ENCODE measurements at places on chromosomes 7 and 10. TPM values are rescaled to one million over a fixed set of nuclear protein-coding genes. Genes with fewer than 3 reads are reported as not detected.
A peak's percentile ranks its signal among the peaks of the same experiment; 100 is the strongest.

The NODAL gene
- not detected for total RNA-seq

DNA sequence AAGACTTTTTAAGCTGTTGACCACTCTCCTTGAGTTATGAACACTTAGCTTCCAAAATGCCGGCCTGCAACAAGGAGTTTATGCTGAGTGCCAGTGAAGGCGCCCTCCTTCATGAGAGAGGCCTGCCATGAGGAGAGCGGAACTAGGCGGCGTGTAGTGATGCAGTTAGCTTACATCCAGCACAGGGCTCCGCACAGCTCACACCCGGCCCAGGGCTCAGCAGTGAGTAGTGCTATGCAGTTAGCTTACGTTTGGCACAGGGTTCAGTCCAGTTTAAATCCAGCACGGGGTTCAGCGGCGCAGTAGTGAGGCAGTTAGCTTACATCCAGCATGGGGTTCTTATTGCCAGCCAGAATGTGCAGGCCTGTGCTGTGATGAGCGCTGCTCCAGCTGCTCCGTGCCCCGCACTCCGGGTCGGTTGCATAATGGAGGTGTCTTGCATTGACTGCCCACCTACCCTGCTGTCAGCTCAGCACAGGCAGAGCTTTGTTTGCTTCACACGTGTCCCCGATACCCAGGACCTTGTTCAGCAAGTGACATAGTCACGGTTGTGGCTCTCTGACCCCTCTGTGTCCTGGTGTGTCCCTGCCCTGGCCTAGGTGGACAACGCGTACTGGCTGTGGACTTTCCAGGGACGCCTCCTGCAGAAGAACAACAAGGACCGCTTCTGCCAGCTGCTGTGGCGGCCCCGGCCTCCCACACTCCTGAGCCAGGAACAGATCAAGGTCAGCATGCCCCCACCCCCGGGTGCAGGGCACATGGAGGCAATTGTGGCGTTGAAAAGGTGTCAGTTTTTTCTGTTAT is 21.9 kb downstream of the EIF3B start:
- H3K36me3 ChIP-seq, result peaks cover 74% of the 10 kb centered on the region
- H3K4me3 ChIP-seq, result no peak overlapping the region
- no peak overlapping the region for H3K27ac ChIP-seq
- H3K27me3 ChIP-seq, result no peaks in the 10 kb centered on the region
- H3K4me1 ChIP-seq, result no peaks in the 10 kb centered on the region

DNA sequence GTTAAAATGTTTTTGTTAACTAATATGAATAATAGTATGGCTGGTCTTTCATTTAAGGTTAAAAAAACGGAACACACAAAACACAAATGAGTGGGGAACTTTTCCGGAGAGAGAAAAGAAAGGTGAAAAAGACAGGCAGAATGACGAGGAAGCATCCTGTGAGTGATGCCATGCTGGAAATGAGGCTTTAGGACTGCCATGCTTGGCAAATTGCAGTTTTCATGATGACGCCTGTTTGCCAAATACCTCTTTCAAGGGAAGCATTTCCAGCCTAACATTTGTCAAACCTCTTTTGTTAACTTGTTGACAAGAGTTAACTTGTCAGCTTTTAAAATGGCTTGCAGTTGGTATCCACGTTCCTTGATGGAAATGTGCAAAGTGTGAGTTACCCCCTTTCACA is 127.5 kb downstream of the RSU1 start:
- H3K36me3 ChIP-seq, result no peaks in the 10 kb centered on the region
- DNase-seq, result no peak
- no peak overlapping the region for H3K27ac ChIP-seq
- no peaks in the 10 kb centered on the region for H3K4me1 ChIP-seq

DNA sequence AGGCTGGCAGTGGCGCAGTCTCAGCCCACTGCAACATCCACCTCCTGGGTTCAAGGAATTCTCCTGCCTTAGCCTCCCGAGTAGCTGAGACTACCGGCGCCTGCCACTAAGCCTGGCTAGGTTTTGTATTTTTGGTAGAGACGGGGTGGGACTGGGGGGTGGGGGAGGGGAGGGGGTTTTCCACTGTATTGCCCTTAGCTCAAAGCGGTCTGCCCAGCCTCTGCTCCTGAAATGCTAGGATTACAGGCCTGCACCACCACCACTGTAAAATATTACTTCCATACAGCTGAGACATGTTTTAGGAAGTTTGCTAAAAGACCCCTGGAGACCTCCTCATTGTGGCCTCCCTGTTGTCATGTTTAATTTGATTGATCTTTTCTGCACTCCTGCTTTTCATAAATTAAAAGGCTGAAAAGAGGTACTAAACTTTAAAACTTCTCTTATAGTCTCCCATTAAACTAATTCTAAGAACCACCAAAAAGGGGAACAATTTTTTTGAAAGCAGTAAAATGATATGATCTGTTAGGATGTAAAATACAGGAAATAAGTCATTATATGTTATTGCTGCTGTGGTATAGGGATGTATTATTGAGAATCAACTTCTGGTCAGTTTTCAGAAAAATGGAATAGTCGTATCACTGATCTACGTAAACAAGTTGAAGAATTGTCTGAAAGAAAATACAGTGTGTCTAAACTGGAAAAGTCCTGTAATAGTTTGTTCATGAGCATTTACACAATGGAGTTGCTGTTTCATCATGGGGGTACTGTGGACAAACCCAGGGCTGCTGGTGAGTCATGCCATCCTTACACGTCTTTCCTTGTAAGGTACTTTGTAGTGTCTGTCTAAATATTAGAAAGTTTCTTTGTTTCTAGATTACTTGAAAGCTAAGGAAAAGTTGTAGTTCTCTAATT is 72.9 kb upstream of the TMEM248 start:
- no peaks in the 10 kb centered on the region for H3K27me3 ChIP-seq
- H3K36me3 ChIP-seq, result no peaks in the 10 kb centered on the region
- H3K4me3 ChIP-seq, result no peak overlapping the region
- H3K27ac ChIP-seq, result peak overlapping the region; percentile 70

DNA sequence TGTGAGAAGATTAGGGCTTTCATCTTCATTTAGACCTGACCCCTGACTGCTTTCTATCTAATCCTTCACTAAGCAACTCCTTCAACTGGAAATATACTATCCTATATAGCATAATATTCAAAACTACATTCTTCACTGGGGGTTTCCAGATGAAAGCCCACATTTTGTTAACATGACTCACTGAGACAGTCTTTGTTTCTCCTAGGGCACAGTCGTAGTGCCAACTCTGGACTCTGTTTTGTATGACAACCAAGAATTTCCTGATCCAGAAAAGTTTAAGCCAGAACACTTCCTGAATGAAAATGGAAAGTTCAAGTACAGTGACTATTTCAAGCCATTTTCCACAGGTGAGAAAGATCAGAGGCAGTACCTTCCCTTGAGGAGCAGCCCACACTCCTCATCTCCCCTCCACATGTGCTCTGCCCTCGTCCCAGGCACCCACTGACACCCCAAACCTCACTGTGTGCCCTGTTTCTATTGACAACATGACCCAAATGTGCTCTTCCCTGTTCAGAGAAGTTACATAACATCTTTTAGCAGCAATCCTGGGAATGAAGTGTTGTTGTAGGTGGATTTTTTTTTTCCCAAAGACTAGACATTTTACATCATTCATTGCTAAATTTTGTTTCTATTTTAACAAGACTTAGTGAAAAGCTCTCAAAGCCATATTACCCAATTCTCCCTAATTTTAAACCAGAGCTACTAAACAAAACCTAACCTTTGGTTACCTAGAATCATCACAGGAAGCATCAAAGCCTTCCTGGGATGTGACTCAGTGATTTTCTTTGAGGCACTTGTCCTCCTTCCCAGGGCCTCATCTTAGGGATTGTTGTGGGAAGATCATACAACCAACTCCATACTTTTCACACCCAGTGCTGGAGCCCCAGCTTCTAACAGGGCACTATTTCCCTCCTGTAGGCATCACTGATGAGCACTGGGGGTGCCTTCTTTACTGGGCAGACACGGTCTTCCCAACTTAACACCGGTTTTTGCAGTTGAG is 10.7 kb downstream of the CYP2E1 start:
- H3K4me3 ChIP-seq, result no peak overlapping the region
- no peak overlapping the region for H3K27ac ChIP-seq
- DNase-seq, result no peak
- H3K36me3 ChIP-seq, result no peaks in the 10 kb centered on the region
- H3K4me1 ChIP-seq, result no peaks in the 10 kb centered on the region

The MACROH2A2 gene
- total RNA-seq, result not detected

The FKBP6 gene
- total RNA-seq, result not detected

DNA sequence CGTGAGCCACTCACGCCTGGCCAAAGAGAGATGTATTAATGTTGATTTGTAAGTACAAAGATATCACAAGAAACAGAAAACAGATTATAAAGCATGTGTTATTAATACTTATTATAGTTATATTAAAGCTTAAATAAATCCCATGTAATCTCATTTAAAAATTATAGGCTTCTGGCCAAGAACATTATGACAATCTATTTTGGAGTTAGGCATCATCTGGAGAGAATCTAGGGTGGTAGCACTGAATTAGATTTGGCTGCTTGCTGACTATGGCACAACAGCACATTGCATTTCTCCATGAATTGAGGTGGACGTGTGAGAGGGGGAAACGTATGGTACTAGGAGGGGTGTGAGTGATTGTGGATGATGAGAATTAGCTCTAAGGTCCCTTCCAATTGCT is 16.8 kb upstream of the SLC16A12 start:
- H3K27me3 ChIP-seq, result no peaks in the 10 kb centered on the region
- H3K27ac ChIP-seq, result no peak overlapping the region
- no peak for DNase-seq

- H3K36me3 ChIP-seq, result no peaks in the 10 kb centered on the region
- H3K4me3 ChIP-seq, result no peak overlapping the region
- peak overlapping the region; percentile 46 for H3K27ac ChIP-seq
- peak; percentile 83 for DNase-seq
Observed at GRCh38 chr7:93414574-93414973, 159.9 kb downstream of the CALCR start.

The GPER1 gene
- total RNA-seq, result 0.37 TPM

DNA sequence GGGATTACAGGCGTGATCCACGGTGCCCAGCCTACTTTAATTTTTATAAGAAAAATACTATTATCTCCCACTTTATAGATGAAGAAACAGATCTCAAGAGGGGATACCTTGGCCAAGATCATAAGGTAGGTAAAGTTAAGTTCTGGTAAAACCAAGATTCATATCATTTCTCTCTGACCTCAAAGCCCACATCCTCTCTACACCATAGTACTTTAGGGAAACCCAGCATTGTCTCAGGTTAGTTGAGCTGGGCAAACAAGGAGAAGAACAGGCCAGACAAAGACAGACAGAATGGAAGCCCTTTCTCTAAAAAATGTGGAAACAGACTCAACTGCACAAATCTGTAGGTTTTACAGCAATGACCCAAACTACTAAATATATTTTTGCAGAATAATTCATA is 197.7 kb upstream of the FRMD4A start:
- H3K4me1 ChIP-seq, result peaks cover 4% of the 10 kb centered on the region
- H3K27ac ChIP-seq, result no peak overlapping the region
- H3K27me3 ChIP-seq, result no peaks in the 10 kb centered on the region
- no peak overlapping the region for H3K4me3 ChIP-seq
- DNase-seq, result no peak
- peaks cover 34% of the 10 kb centered on the region for H3K36me3 ChIP-seq

The ACSL5 gene
- total RNA-seq, result 11.7 TPM

- H3K36me3 ChIP-seq, result no peaks in the 10 kb centered on the region
- no peak overlapping the region for H3K4me3 ChIP-seq
- no peak overlapping the region for H3K27ac ChIP-seq
- DNase-seq, result no peak
- no peaks in the 10 kb centered on the region for H3K27me3 ChIP-seq
Observed at GRCh38 chr10:85612833-85613232, 753.8 kb downstream of the GRID1 start.

DNA sequence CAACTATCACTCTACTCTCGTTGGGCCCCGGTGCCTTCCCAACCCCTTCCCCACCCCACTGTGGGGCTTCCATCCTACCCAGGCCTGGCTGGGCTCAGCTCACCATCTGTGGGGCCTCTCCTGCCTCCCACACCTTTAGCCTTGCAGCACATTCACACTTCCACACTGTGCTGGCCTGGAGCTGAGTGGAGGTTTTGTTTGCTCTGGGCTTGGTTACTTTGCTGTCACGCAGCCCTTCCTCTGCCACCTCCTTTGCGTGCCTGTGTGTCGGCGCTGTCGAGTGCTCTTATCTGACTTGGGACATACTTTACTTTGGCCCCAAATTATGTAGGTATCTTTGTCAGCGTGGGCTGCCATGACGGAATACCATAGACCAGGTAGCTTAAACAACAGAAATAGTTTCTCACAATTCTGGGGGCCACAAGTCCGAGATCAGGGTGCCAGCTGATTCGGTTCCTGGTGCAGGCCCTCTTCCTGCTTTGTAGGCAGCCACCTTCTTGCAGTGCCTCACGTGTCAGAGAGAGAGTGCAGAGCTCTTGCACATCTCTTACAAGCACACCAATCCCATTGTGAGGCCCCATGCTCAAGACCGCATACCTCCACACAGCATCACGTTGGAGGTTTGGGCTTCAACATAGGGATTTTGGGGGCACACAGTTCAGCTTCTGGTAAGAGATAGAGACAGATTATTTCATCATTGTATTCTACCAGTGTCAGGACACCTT is 89.0 kb downstream of the CUL1 start:
- peaks cover 50% of the 10 kb centered on the region for H3K36me3 ChIP-seq
- H3K27ac ChIP-seq, result no peak overlapping the region
- no peaks in the 10 kb centered on the region for H3K27me3 ChIP-seq
- no peak for DNase-seq
- no peaks in the 10 kb centered on the region for H3K4me1 ChIP-seq

DNA sequence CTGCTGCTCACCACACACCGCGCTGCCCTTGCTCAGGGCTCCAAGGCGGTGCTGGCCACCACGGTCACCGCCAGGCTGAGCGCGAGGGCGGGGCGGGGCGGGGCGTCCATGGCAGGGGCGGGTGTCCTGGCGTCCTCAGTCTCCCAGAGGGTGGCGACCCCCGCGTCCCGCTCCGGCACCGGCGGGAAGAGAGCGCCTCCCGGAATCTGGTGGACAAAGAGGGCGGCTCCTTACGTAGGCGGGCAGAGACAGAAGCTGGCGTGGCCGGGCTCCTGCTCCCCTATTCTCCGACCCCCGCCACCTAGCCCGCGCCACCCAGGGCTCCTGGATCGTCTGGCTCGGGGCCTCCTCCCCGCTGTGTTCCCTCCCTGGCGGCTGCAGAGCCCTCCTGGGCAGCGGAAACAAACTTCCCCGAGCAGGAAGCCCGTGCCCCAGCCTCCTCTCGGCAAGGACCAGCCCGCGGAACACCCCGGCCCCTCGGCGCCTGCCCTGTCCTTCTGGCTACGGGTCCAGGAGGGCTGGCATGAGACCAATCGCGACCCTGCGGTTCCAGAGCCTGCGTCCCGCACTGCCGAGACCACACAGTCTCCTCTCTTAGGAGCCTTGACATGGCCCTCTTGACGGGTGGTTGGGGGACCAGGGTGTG is 133.8 kb upstream of the ZNF92 start:
- H3K27me3 ChIP-seq, result peaks cover 17% of the 10 kb centered on the region
- peak overlapping the region; percentile 42 for H3K4me3 ChIP-seq
- H3K4me1 ChIP-seq, result no peaks in the 10 kb centered on the region
- peak; percentile 19 for DNase-seq
- H3K36me3 ChIP-seq, result no peaks in the 10 kb centered on the region

DNA sequence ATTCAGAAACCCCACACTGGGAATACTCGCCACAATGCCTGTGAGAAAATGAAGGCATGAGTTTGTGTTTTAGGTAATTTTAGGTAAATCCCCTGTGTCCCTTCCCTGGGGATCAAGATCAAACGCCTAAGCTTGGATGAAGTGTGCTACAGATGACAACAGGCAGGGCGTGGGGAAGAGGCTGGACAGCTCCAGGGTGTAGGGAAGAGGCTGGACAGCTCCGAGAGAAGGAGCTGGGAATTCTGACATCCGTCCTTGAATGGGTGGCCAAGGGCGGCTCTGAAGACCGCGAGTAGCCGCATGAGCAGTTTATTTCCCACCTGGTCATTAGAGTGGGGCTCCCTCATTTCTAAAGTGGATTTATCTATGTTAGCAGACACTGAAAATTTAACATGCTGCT is 109.7 kb downstream of the RAMP3 start:
- H3K4me1 ChIP-seq, result no peaks in the 10 kb centered on the region
- no peak overlapping the region for H3K27ac ChIP-seq
- no peak overlapping the region for H3K4me3 ChIP-seq
- no peak for DNase-seq
- H3K36me3 ChIP-seq, result no peaks in the 10 kb centered on the region
- peaks cover 97% of the 10 kb centered on the region for H3K27me3 ChIP-seq
